ENCODE measurements at places on chromosomes 5 and 9.

GRCh38 chr9:135330307-135330631 lies 149.3 kb upstream of the PPP1R26 start:
- DNase-seq: peak; percentile 27

DNA sequence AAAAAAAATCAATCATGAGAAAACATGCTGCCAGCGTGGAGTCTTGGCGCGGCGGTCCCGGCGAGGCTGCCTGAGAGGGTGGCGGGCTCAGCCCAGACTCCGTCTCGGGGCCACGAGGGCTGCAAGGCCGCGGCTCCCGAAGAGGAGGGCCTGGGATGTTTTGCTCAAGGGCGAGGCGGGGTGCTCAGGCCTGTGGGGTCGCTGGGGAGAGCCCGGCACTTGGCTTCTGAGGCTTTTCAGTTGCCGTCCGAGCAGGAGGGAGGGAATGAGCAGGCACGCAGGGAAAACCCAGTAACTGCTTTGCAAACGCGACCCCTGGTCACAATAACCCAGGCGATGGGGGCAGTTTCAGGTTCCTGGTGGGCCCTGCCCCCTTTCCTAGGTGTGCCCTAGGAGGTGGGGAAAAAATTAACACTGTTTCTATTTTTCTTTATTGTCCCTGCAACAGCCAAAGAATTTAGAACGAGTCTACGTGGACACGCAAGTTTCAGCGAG lies 3.2 kb upstream of the IRX2 start:
- no peak for DNase-seq

DNA sequence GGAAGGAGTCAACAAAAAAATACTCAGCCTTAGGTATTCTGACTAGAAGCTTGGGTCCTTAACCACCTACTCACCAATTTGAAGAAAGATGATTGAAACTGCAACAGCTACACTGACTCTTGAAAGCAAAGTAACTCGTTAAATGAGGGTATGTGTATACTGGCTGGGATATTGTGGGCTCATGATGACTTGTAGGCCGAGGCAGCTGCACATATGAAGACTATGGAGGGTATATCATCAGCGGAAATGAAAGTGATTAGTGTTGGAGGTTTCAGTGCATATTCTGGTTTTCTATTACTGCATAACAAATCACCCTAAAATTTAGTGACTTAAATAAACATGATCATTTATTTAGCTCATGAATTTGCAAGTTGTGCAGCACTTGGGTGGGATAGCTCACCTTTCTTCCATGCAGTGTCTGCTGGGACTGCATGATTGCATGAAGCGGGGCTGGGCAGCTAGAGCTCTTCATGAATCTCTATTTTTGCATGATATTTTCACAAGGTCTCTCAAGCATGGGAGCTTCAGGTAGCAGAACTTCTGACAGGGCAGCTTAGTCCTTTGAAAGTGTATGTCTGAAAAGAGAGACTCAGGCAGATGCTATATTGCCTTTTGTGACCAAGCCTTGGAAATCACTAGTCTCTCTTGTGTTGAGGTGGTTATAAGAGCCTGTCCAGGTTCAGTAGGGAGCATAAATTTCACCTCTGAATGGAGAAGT lies 96.1 kb upstream of the CDKN2B start:
- no peak for DNase-seq

DNA sequence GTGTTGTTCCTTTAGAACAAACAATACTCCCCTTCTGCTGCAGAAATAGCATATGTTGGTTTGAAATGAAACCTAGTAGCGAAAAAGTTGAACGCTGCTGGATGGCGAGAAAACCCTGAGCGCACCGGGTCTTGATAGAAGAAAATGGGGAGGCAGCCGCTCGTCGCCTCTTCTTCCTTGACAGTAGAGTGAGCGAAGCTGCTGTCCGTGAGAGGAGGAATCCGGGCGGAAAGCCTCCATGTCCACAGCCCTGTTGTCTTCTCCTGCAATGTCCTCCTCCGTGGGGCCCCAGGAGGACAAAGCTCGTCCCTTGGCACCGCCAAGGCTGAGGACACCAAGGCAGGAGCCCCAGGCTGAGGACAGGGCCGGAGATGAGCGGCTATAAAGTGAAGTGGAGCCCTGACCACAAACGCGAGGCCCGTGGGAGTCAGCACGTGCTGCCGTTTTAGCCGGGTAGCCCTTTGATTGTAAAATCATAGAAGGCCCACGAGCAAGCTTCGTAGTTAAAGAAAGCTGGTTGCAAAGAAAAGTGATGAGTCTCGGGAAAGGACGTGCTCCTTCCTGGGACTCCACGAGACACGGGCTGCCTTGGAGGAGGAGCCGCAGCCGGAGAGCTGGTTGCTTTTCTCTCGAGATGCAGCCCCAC lies 35.6 kb downstream of the MRPL36 start:
- DNase-seq: no peak

GRCh38 chr5:75277463-75277862 lies 40.8 kb upstream of the ANKRD31 start:
- DNase-seq: no peak

GRCh38 chr9:37406603-37407401 lies 15.7 kb upstream of the GRHPR start:
- no peak for DNase-seq

DNA sequence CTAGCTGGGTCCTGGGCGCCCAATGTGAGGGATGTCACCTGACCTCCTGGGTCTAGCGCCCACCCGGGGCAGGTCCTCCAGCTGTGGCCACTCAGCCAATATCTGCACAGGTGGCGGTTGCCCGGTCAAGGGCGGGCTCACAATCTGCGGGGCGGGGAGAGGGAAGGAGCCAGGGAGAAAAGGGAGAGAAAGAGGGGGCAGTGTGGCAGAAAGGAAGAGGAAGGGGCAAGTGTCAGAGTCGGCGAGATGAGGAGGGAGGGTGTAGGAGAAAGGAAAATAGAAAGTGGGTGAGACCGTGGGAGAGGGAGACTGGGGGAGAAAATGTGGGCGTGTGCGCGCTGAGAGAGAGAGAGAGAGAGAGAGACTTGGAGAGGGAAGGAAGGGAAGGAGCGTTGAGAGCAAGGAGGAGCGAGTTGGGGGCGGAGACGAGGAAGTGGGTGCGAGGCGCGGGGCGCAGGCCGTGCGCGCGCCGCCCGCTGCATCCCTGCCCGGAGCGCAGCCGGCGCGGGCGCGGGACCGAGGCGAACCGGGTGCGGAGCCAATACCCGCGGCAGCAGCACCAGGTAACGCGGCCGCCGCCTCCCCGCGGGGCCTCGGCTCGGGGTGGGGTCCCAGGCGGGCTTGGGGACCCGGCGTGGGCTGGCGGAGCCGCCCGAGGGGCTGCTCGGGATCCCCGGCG lies at the start of gene HRH2:
HRH2 (plus strand) TSS at position 479 of the 679 bp plus-strand sequence. CDS start 25,163 bp downstream, outside the sequence.
- no peak for DNase-seq

DNA sequence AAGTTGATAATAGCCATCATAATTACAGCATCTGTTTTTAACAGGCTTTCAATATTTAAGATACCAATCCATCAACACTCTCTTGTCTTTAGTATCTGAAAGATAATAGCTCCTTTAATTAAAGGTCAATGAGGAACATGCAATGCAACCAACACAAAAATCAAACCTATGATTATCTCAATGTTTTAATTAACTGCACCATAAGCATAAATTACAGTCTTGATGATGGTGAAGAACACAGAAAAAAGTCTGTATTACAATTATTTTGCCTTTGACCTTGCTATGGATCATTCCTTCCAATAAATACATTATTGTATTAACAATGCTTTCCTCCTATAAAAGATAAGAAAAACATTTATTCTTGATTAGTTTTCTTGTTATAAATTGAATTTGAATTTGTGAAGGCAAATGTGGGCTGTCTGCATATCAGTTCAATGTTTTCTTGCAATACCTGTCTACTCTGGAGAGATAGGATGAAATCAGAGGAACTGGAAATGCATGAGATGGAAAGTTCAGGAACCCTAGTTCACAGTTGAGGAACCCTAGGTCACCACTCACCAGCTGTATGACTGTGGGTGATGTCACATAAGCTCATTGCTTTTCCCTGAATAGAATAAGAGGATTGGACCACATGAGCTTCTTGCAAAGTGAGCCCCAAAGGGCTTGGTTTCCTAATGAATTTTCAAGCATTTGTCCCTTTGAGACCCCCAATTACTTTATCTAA lies 58.5 kb upstream of the ANXA1 start:
- DNase-seq: no peak

- no peak for DNase-seq
Observed at GRCh38 chr5:30194595-30194994, 998.9 kb upstream of the CDH6 start.

DNA sequence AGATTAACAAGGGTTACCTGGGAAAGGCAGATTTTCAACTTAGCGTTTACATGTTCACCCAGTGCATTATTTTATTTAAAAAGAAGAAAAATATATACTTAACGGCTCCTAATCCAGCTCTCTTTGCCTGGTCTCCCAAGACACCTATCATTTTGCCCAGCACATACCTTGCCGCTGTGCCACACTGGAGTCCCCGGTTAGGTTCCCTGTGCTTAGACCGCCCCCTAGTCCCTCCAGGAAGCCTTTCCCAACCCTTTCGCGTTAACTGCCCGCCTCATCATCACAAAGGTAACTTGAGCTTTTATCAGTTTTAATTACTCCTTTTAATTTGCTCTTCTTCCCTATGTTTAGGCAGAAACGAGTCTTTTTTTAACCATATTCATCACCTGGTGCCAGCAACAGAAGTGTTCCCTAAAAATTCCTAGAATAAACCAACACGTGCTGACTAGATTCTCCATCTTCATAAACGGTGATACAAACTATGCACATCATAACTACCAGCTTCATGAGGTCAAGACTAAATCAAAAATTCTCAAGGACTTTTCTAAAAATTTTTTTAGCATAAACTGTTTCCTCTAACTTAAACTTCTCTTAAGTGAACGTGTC lies 19.7 kb downstream of the DNAJA1 start:
- peak; percentile 50 for DNase-seq

GRCh38 chr9:6495466-6495865 lies 82.5 kb downstream of the UHRF2 start:
- DNase-seq: no peak

GRCh38 chr9:132365986-132366385 lies 11.2 kb upstream of the SETX start:
- no peak for DNase-seq

GRCh38 chr5:64292611-64293215 lies 127.1 kb downstream of the RNF180 start:
- no peak for DNase-seq

- no peak for DNase-seq
Observed at GRCh38 chr5:154962494-154962893, 21.6 kb downstream of the MRPL22 start.

GRCh38 chr5:643811-644271 lies 31.7 kb downstream of the CEP72 start:
- no peak for DNase-seq

GRCh38 chr5:128838623-128839022 lies 126.7 kb upstream of the SLC27A6 start:
- DNase-seq: no peak

- DNase-seq: no peak
Observed at GRCh38 chr9:126418608-126419007, 92.0 kb downstream of the MVB12B start.

- no peak for DNase-seq
Observed at GRCh38 chr9:86329649-86330048, 24.6 kb downstream of the TUT7 start.

GRCh38 chr9:121055642-121056143 lies 5.6 kb upstream of the C5 start:
- peak; percentile 49 for DNase-seq

GRCh38 chr9:81393985-81394811 lies 295.1 kb downstream of the TLE1 start:
- DNase-seq: no peak

DNA sequence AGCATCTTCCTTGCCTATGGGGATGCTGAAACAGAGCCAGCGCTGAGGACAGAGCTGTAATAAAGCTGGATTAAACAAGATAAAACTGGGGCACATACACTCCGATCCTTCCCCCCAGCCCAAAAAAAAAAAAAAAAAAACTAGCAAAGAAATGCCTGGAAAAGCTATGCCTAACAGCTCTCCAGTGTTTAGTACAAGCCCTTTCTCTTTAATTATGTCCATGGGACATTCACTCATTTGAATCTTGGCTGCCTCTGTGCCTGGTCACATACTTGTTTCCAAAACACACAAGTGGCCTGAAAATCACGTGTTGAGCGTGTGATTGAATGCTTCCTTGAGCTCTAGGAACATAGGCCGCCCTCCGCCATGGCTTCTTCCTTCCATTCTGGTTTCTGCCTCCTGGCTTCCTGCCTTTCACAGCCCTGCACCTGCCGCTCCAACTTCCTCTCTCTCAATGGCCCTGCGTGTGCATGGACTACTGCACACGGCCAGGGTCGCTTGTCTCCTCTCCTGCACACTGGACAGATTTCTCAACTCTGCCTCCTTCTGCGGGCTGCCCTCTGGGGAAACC lies 111.0 kb upstream of the RETREG1 start:
- no peak for DNase-seq

GRCh38 chr5:137714946-137715345 lies 20.9 kb downstream of the KLHL3 start:
- no peak for DNase-seq

DNA sequence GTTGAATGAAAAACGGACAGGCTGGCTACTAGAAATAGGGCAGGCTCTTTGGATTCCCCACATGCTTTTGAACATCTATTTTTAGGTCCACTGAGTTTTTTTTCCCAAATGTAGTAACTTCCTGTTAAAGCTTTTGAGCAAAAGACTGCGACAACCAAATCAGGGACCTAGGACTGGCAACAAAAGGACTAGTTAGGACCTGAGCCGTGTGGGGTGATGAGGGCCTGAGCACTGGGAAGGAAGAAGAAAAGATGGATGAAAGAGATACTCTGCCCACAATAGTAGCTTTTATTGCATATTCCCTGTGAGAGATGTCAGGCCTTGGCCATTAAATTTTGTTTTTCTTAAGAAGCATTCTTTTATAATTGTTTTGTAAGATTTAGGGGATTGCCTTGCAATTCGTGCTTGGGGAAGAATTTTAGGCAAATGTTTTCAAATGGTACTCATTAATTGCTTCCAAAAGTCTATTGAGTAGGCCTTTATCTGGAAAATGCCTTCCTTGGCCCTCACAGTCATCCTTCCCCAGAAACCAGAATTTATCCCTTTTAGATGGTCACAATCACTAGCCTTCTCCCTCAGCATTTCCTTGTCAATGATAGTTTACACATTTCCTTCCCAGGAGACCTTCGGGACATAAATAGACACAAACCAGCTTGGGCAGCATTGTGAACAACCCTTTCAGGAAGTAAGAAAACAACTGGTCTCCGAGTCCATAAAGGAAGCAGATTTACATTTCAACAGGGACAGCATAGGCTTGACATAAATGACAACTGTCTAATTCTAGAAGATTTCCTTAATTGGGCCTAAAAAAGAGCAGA lies 166.5 kb downstream of the RMI1 start:
- no peak for DNase-seq

DNA sequence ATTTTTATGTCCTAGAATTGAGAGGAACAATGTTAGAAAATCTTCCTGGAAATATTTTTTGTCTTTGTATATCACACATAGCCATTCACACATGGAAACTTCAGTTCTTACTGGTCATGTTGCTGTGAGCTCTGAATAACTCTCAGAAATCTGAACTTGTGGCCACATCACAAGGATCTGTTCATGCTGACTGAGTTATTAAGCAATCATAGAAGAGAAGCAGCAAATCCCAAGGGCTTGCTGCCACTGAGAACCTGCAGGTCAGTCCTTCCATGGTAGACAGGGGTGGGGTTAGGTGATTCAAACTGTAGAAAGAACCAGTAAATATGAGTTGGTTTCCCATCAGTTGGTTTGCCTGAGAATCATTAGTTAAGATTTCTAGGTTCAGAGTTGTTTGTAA lies 27.6 kb downstream of the SGCD start:
- DNase-seq: no peak

- DNase-seq: no peak
Observed at GRCh38 chr5:132094393-132095076, 20.9 kb downstream of the CSF2 start.

GRCh38 chr5:148989567-148989966 lies 73.3 kb downstream of the SH3TC2 start:
- DNase-seq: no peak

GRCh38 chr5:37111426-37112382 lies 137.5 kb downstream of the CPLANE1 start:
- DNase-seq: no peak

All from BE2C (cell line).